ENCODE measurements at places on chromosomes 4 and X. TPM values are rescaled to one million over a fixed set of nuclear protein-coding genes. Genes with fewer than 3 reads are reported as not detected.

Gene HSPA4L
- polyA plus RNA-seq: 3.1 TPM

Gene ANK2
- 8.7 TPM for polyA plus RNA-seq

Gene NEIL3
- polyA plus RNA-seq: 0.28 TPM

Gene NLGN3
- polyA plus RNA-seq: 0.63 TPM

Gene NLRP2B
- not detected for polyA plus RNA-seq

Gene RRH
- not detected for polyA plus RNA-seq
